SK-MEL-5 (cell line): ENCODE measurements at places on chromosomes 3 and 15. TPM values are rescaled to one million over a fixed set of nuclear protein-coding genes. Genes with fewer than 3 reads are reported as not detected.

DNA sequence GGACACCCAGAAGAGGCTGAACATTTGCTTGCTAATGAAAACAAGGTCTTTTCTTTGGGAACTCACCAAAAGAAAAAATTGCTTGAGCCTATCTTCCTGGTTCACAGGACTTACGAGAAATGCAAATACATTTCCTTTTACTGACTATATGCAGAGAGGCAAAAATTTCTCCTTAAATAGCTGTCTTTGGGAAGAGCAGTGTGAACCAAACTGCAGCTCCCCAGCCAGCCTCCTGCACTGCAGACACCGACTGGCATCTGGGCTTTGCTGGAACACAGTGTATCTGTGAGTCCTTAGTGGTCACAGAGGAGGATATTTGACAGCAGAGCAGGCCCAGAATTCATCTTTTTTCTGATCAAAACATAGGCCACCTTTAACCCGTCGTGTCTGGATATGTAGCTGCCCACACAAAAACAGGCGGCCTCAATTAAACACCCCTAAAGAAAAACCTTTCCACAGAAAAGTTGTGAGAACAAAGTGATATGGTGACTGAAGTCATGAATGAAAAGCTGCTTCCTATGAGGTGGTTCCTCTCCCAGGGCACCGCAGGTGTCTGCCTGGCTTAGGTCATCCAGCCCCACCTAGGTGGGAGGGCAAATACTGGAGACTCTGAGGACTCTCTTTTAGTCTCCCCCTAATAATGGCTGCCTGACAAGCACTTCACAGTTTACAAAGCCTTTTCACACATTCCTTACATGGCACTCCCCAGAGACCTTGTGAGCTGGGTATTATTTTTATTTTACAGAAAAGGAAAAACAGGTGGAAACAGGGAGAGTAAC lies 46.1 kb upstream of the TMEM158 start:
- no peak for DNase-seq

GRCh38 chr15:59170295-59171066 lies 36.2 kb upstream of the LDHAL6B start:
- DNase-seq = no peak

RAB6B gene
- 4.0 and 5.2 TPM in 2 replicates for total RNA-seq

DNA sequence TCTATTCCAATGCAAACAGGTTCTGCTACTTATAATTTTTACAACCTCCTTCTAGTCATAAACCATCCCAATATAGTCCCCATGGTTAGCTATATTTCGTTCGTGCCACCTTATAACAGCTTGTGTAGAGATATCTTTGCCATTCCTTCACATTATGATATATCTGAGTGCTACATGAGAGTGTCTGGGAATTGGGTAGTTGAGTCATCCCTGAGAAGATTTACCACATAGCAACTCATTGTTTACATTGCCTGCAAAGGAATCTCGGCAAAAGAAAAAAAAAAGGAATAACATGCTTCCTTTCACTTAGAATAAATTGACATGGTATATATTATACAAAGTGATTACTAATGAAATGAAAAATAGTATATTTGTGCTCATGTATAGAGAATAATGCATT lies 86.0 kb upstream of the VGLL3 start:
- DNase-seq = no peak

- DNase-seq = peak; percentile 83
Observed at GRCh38 chr3:50189274-50189673, 2.1 kb upstream of the GNAT1 start.

DNA sequence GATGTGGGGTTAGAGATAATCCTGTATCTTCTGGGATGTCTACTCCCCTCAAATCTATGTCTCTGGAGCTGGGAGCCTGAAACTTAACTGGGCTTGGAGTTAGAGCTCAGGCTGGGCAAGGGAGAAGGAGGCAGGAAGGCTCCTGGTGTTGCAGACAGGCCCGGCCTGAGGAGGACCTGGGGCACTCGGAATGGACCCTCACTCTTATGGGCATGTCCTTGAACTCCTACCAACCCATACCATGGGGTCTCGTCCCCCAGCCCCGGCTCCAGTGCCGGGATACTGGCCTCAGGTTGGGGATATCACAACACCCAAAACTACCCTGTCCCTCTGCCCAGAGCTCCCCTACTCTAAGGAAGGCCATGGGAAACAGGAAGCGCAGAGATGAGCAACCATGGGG lies 45.2 kb downstream of the SCN5A start:
- DNase-seq = no peak

KY gene
- total RNA-seq = not detected in 2 replicates

DNA sequence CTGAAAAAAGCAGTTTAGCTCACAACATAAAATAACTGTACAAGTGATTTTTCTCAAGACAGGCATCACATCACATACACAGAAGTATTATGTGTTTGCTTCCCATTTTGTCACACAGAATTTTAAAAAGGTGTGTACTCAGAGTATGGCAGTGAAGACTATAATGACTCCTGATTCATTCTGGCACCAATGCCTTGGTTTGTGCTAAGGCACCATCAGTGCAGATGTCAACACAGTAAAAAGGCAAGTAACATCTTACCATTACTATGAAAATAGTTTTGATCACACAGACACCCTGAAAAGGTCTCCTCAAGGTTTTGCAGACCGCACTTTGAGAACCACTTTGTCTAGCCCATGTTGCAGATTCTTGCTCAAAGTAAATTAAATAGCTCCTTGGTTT lies 191.6 kb downstream of the KLHL25 start:
- DNase-seq = no peak

ITGA11 gene
- not detected in 2 replicates for total RNA-seq

- DNase-seq = no peak
Observed at GRCh38 chr15:29079479-29079878, 190.1 kb downstream of the NSMCE3 start.

DNA sequence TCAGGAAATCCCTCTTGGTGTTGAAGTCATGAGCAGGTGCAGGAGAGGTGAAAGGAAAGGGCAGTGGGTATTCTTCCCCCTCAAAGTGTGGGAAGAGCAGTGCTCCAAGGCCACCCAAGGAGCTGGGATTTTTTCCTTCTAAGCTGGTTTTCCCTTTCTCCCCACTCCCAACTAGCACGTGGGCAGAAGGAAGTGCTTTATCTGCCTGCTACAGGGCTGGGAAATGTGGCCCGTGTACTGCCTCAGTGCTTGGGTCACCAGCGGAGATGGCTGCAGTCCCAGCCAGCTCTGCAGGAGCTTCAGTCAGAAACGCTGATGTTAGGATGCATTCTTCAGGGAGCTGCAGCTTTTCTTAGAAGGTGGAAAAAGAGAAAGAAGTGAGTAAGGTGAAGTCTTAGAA lies 99.2 kb downstream of the CACNA1D start:
- DNase-seq = no peak
